Coronary artery (tissue), 2 donors: ENCODE measurements at places on chromosomes 5 and 9.
A peak's percentile ranks its signal among the peaks of the same experiment; 100 is the strongest.

DNA sequence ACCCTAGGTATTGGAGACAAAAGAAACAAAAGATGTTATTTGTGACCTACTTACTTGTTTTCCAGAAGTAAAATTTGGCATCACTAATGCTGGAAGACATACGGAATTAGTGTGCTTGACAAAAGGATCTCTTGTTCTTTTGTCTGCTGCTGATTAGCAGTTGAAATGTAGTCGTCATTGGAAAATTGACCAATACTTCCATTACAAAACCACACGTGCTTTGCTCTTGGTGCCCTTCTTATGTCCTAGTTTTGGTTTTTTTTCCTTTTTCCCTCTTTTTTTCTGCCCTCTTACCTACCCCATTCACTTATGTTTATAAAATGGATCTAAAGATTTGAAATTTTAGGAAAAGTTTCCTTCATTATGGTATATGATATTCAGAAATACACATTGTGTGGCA, 197.4 kb downstream of the FER start:
- no peak for DNase-seq

DNA sequence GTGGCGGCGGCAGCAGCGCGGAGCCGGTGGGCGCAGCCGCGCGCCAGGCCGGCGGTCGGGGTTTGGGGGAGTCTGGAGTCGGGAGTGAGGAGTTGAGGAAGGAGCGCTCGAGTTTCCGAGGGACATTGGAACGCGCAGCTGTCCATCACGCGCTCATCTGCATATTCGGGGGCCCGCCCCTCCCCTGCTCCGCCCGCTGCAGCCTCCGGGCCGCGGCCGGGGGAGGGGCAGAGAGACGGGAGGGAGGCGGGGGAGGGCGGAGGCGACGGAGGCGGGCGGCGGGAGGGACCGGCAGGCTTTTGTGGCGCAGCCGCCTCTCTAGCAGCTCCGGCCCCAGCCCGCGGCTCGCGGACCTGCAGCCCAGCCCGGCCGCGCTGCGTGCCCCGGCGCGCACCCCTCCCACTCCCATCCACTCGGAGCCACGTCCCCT, at the start of gene IRX2:
TSS of gene IRX2 (minus strand) at position 86 of the 430 bp plus-strand sequence. CDS start 264 bp downstream, outside the sequence.
- peak; percentile 78 for DNase-seq

- no peak for DNase-seq
These were observed 186.2 kb upstream of the OTULINL start for GRCh38 chr5:14395411-14395810.

DNA sequence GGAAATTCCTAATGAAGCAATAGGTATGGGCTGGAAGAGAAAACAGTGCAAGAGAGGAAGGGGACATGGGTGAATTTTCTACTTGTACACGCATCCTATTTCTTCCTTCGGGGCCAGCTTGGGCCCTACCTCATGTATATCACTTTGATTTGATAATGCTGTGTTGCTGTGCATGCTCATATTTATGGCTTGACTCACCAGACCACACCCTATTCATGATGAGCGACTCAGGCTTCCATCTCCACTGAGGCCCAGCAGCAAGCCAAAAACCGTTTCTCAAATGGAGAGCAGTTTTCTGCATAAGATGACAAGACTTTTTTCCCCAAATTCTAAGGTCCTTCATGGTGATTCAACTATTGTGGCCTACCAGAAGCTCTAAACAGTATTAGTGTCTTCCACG, 2039.1 kb upstream of the CDH9 start:
- no peak for DNase-seq

DNA sequence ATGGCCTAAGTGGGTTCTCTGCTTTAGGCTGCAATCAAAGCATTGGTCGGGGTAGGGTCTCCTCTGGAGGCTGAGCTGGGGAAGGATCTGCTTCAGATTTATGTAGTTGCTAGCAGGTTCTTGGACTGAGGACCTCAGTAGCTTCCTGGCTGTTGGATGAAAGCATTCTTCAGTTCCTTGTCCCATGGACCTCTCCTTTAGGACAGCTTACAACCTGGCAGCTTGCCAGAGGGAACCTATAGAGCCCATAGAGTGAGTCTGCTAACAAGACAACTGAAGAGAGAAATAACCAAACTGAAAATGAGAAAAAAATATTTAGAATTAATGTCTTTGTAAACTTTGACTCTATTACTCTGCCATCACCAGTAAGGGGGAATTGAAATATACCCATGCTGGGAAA, 12.4 kb downstream of the MRPS30 start:
- DNase-seq, result no peak
